ENCODE measurements at places on chromosomes 2 and 18. TPM values are rescaled to one million over a fixed set of nuclear protein-coding genes. Genes with fewer than 3 reads are reported as not detected.

DNA sequence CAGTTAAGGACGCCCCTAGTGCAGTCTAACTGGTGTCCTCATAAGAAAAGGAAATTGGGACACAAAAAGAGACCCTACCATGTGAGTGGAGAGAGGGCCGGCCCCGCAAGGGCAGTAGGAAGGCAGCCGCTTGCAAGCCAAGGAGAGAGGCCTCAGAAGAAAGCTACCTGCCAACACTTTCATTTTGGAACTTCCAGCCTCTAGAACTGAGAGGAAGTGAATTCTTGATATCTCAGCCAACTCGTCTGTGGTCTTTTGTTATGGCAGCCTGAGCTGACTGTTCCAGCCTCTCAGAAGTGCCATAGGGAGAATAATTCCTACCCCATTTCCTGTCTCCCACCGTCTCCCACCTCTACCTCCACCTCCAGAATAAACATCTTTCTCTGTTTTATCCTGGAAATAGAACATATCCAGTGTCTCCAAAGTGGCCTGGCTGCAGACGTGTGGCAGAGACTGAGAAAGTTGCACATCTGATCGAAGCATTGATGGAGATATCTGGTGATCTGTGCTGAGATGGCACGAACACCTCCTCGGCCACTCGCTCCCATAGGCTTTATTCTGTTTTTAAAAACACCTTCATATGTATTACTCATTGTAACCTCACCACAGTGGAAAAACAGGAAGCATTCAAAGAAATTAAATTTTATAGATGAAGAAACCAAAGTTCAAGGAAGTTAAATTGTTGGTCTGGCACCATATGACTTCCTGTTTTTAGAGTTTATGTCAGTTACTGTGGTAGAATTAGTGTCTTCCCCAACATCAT lies 39.5 kb upstream of the MARCO start:
- DNase-seq: no peak

DNA sequence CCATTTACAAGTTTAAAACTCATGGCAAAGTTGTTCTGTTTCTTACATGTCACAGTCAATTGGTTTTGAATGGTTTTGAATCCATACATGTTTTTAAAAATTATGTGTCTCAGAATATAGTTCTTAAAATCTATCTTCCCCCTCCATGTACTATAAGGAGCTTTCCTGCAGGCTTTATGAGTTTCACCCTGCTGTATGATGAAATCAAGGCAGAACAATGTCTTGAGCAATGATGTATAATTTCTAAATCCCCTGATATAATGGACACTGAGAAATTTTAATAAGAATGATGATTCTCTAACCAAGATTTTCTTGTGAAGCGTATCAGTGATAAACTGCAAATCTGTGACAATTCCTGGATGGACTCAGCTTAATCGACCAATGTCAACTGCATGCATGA lies 10.6 kb upstream of the ZNF516 start:
- DNase-seq: no peak

- DNase-seq: no peak
These were observed 66.1 kb downstream of the NPAS2 start for GRCh38 chr2:100886085-100886484.

Gene DIS3L2
- 27.1 TPM for total RNA-seq

Gene CPO
- not detected for total RNA-seq
